ENCODE measurements at places on chromosomes 4 and X.

DNA sequence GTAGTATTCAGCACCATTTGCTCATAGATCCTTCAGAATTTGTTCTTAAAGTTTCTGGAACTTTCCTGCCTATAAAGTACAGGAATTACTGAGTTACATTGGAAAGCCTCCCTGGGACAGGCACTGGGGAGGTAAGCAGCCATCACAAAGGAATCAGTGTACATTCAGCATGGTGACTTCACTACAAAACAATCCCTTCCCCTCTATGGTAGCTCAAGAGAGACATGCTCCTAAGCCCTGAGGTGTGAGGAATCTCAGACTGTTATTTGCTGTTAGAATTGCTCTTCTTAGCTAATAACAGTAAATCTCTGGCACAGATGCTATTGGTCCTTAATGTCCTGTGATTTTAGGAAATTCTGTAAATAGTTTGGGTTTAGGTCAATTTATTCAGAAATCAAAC, 1898.0 kb upstream of the PCDH7 start:
- no peak for DNase-seq
- H3K4me1 ChIP-seq = no peaks in the 10 kb centered on the region
- H3K36me3 ChIP-seq = no peaks in the 10 kb centered on the region
- no peak overlapping the region for H3K4me3 ChIP-seq
- no peaks in the 10 kb centered on the region for H3K27me3 ChIP-seq

DNA sequence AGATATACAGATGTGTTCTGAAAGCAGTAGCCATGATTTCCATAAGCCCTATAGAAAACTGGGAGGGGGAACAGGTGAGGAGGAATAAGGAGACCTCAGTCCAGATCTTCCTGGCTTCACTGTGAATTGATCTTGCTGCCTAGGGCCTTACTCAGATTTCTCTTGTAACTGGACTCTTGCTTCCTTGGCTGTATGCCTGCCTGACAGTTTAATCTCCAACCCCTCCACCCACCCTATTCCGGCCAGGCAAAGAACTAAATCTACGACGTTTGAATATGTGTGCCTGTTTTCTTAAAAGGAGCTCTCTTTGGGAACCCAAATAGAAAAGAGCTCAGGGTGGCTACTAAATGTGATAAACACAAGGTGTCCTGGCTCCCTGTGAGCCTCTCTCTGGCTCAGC, 173.0 kb downstream of the GPC3 start:
- peaks cover 3% of the 10 kb centered on the region for H3K27me3 ChIP-seq
- H3K36me3 ChIP-seq = no peaks in the 10 kb centered on the region
- no peak overlapping the region for H3K27ac ChIP-seq
- no peak for DNase-seq

DNA sequence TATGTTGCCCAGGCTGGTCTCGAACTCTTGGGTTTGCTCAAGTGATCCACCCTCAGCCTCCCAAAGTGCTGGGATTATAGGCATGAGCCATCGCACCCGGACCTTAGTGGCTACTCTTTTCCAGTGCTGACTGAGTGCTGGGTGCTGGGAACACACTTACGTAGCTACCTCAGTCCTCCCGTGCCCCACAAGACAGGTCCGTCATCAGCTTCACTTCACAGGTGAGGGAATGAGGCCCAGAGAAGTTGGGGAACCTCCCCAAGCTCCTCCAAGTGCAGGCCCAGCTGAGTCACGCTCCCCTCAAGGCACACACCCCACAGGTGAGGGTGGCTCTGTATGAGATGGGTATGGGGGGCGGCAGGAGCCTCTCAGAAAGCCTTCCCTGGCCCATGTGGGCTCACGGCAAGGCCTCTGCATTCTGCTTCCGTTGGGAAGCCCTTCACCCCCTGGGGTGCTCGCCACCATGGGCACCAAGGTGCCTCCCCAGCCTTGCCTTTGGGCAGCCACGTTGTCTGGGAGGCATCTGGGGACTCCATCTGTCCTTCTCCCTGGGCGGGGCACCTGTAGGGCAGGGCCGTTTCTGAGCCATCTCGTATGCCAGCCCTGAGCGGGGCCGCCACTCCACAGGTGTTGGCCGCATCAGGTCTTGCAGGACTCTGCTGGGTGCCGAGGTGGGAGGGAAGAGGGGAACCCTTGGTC, 28.4 kb downstream of the NSG1 start:
- H3K27ac ChIP-seq = no peak overlapping the region
- H3K4me3 ChIP-seq = no peak overlapping the region
- no peak for DNase-seq

GRCh38 chr4:154417373-154417673, 74.3 kb downstream of the DCHS2 start:
- H3K27me3 ChIP-seq = peaks cover 51% of the 10 kb centered on the region
- H3K4me1 ChIP-seq = peaks cover 13% of the 10 kb centered on the region
- no peak overlapping the region for H3K27ac ChIP-seq
- H3K36me3 ChIP-seq = no peaks in the 10 kb centered on the region

DNA sequence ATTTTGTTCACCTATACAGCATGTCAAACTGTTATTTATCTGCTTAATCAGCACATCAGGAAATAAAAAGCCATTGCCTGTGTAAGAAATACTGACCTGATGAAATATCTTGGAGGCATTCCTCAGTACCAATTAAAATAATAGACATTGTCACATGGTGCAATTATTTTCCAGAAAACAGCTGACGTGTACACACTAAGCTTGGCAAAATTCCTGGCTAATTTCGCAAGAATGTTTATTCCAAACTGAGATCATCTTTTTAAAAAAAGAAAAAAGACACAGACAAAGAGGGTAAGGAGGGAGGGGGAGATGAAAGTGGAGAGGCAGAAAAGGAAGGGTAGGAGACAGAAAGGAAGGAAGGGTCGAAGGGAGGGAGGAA, 61.9 kb upstream of the NFKB1 start:
- peaks cover 7% of the 10 kb centered on the region for H3K4me1 ChIP-seq
- peaks cover 12% of the 10 kb centered on the region for H3K27me3 ChIP-seq
- no peak overlapping the region for H3K4me3 ChIP-seq
- H3K27ac ChIP-seq = no peak overlapping the region
- no peaks in the 10 kb centered on the region for H3K36me3 ChIP-seq

GRCh38 chrX:36898301-36898700, 109.9 kb upstream of the FAM47C start:
- H3K27me3 ChIP-seq = no peaks in the 10 kb centered on the region
- H3K36me3 ChIP-seq = no peaks in the 10 kb centered on the region
- no peak overlapping the region for H3K27ac ChIP-seq
- DNase-seq = no peak
- no peak overlapping the region for H3K4me3 ChIP-seq
- no peaks in the 10 kb centered on the region for H3K4me1 ChIP-seq

- no peaks in the 10 kb centered on the region for H3K4me1 ChIP-seq
- no peak overlapping the region for H3K27ac ChIP-seq
- no peak overlapping the region for H3K4me3 ChIP-seq
- no peak for DNase-seq
- peaks cover 5% of the 10 kb centered on the region for H3K27me3 ChIP-seq
These were observed 24.9 kb upstream of the SEC24B start for GRCh38 chr4:109408711-109409110.

GRCh38 chr4:143241892-143242291, 57.2 kb downstream of the USP38 start:
- DNase-seq = no peak
- no peaks in the 10 kb centered on the region for H3K36me3 ChIP-seq
- H3K4me3 ChIP-seq = no peak overlapping the region
- no peak overlapping the region for H3K27ac ChIP-seq

DNA sequence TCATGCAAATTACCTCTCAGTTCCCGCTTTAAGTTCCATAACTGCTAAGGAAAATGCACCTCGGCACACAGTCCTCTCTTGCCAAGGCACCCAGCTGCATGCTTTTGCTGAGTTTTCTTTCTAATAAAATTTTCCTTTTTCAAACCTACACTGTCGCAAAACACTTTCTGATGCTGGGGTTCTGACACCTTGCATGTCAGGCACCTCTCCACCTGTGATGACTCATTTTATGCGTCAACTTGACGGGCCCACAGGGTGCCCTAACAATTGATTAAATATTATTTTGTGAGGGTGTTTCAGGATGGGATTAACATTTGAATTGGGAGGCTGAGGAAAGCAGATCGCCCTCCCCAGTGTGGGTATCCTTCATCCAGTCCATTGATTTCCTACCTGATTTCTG, 291.0 kb upstream of the STS start:
- no peak overlapping the region for H3K4me3 ChIP-seq
- no peak overlapping the region for H3K27ac ChIP-seq
- H3K36me3 ChIP-seq = no peaks in the 10 kb centered on the region
- H3K27me3 ChIP-seq = no peaks in the 10 kb centered on the region
- no peaks in the 10 kb centered on the region for H3K4me1 ChIP-seq
- DNase-seq = no peak

GRCh38 chr4:168933423-168933822, 76.6 kb downstream of the CBR4 start:
- H3K27me3 ChIP-seq = no peaks in the 10 kb centered on the region
- H3K36me3 ChIP-seq = peaks cover 3% of the 10 kb centered on the region
- no peak overlapping the region for H3K4me3 ChIP-seq
- no peak for DNase-seq
- H3K4me1 ChIP-seq = peaks cover 6% of the 10 kb centered on the region

GRCh38 chr4:113157086-113157857, 107.8 kb downstream of the ANK2 start:
- no peaks in the 10 kb centered on the region for H3K27me3 ChIP-seq
- H3K36me3 ChIP-seq = no peaks in the 10 kb centered on the region
- H3K4me3 ChIP-seq = no peak overlapping the region
- no peaks in the 10 kb centered on the region for H3K4me1 ChIP-seq

- no peaks in the 10 kb centered on the region for H3K36me3 ChIP-seq
- no peak for DNase-seq
- H3K4me3 ChIP-seq = no peak overlapping the region
- no peaks in the 10 kb centered on the region for H3K27me3 ChIP-seq
- no peaks in the 10 kb centered on the region for H3K4me1 ChIP-seq
- H3K27ac ChIP-seq = no peak overlapping the region
These were observed 26.3 kb downstream of the SORCS2 start for GRCh38 chr4:7218686-7219085.

- peaks cover 5% of the 10 kb centered on the region for H3K4me1 ChIP-seq
- no peak overlapping the region for H3K27ac ChIP-seq
- H3K4me3 ChIP-seq = no peak overlapping the region
- H3K27me3 ChIP-seq = peaks cover 23% of the 10 kb centered on the region
These were observed 2.6 kb upstream of the IL13RA1 start for GRCh38 chrX:118724775-118725174.

- no peak overlapping the region for H3K4me3 ChIP-seq
- no peak for DNase-seq
- H3K27ac ChIP-seq = no peak overlapping the region
- no peaks in the 10 kb centered on the region for H3K27me3 ChIP-seq
- H3K36me3 ChIP-seq = peaks cover 11% of the 10 kb centered on the region
These were observed 102.5 kb downstream of the TSPAN5 start for GRCh38 chr4:98555798-98556445.

- no peak overlapping the region for H3K4me3 ChIP-seq
- H3K36me3 ChIP-seq = no peaks in the 10 kb centered on the region
- no peak overlapping the region for H3K27ac ChIP-seq
- no peaks in the 10 kb centered on the region for H3K4me1 ChIP-seq
- no peak for DNase-seq
These were observed 17.9 kb upstream of the GASK1B start for GRCh38 chr4:158190718-158191117.

DNA sequence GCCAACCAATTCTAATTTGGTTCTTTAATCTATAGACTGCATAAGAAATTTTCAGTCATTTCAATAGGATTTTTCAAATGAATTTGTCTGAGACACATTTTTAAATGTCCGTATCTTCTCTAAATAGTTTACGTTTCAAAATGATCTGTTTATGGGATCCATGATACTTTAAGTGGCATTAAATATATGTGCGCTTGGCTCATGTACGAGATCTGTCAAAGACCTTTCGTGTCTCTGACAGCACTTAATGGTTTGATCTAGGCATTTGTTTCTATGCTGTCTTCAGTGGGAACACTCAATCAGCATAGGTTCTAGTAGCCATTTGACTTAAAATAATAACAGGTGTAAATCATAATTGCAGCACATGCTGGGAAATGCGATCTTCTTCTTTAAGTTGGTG, 731.0 kb downstream of the CENPC start:
- no peaks in the 10 kb centered on the region for H3K27me3 ChIP-seq
- no peaks in the 10 kb centered on the region for H3K36me3 ChIP-seq
- H3K4me1 ChIP-seq = no peaks in the 10 kb centered on the region
- DNase-seq = no peak
- H3K4me3 ChIP-seq = no peak overlapping the region

- no peak overlapping the region for H3K27ac ChIP-seq
- no peak for DNase-seq
- no peak overlapping the region for H3K4me3 ChIP-seq
- no peaks in the 10 kb centered on the region for H3K36me3 ChIP-seq
- no peaks in the 10 kb centered on the region for H3K4me1 ChIP-seq
These were observed 53.0 kb downstream of the MAPK10 start for GRCh38 chr4:86306816-86307215.

- no peaks in the 10 kb centered on the region for H3K36me3 ChIP-seq
- H3K27me3 ChIP-seq = no peaks in the 10 kb centered on the region
- H3K4me1 ChIP-seq = no peaks in the 10 kb centered on the region
- H3K4me3 ChIP-seq = no peak overlapping the region
These were observed 609.3 kb downstream of the FSTL5 start for GRCh38 chr4:161554372-161554990.

DNA sequence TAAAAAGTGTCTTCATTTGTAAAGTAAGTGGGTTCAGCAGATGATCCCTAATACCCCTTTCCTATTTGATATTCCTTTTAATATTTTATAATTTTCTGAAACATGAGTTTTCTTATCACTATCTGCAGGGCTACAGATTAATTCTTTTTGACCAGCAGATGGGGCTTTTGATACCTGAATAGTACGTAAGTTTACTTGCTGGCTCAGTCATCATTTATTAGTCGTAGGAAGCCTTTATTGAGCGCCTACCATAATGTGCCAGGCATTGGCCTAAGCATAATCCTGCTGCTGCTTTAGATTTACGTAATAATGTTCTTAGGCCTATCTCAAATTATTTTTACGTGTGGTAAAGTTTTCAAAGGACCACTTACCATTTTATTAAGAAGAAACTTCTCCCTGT, 33.1 kb downstream of the OSTC start:
- H3K27ac ChIP-seq = no peak overlapping the region
- H3K4me1 ChIP-seq = no peaks in the 10 kb centered on the region
- H3K4me3 ChIP-seq = no peak overlapping the region
- no peak for DNase-seq
- H3K36me3 ChIP-seq = no peaks in the 10 kb centered on the region

GRCh38 chrX:110131031-110131430, 128.1 kb downstream of the TMEM164 start:
- H3K36me3 ChIP-seq = peaks cover 3% of the 10 kb centered on the region
- no peak for DNase-seq
- no peak overlapping the region for H3K4me3 ChIP-seq
- H3K4me1 ChIP-seq = peaks cover 2% of the 10 kb centered on the region

- no peak overlapping the region for H3K27ac ChIP-seq
- H3K27me3 ChIP-seq = no peaks in the 10 kb centered on the region
- H3K4me3 ChIP-seq = no peak overlapping the region
- DNase-seq = no peak
- peaks cover 10% of the 10 kb centered on the region for H3K4me1 ChIP-seq
- H3K36me3 ChIP-seq = peaks cover 11% of the 10 kb centered on the region
These were observed 11.5 kb downstream of the XIAP start for GRCh38 chrX:123871309-123871708.

GRCh38 chr4:148770848-148771247, 328.6 kb upstream of the NR3C2 start:
- DNase-seq = no peak
- no peaks in the 10 kb centered on the region for H3K27me3 ChIP-seq
- no peaks in the 10 kb centered on the region for H3K36me3 ChIP-seq

Data from activated CD4-positive, alpha-beta T cell treated with anti-CD3 and anti-CD28 coated beads, Interleukin-2, amount 10 ng/mL, durations not matched to agents 7 days and 5 days (primary cell).